Common myeloid progenitor, CD34-positive (primary cell): ENCODE measurements at places on chromosomes 2 and 18.
A peak's percentile ranks its signal among the peaks of the same experiment; 100 is the strongest.

GRCh38 chr2:74849228-74849892 is 15.4 kb downstream of the HK2 start:
- peak; percentile 62 for DNase-seq

DNA sequence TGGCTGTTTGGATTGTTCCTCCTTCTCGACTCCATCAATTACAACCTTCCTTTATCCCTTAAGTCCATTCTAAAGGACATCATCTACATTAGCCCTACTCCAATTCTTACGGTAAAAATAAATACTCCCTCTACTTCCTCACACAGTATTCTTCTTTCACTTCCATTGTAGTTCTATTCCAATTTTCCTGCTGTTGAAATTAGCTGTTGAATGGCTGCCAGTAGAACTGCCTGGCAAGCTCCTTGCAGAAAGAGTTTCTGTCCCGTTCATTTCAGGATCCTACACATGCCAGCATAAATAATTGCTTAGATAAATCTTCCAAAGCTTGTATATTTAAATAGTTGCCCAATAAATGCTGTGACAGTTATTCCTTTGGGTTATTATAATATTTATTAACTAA is 459.3 kb upstream of the TRIB2 start:
- no peak for DNase-seq

DNA sequence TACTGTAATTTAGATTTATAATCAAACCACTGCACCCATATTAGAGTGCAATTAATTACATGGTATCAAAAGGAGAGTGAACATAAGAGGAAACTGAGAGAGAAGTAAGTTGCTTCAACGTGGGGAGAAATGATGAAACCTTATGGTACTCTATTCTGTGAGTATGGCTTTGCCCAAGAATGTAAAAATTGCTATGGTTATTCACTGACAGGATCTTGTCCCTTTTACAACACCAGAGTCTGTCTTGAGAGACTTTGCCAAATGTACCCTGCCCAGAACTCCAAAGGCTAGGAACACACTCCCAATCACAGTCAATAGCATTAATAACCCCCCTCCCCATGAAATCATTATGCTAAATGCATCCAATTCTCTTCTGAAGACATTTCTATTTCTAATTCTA is 974.8 kb upstream of the POU3F3 start:
- no peak for DNase-seq

- no peak for DNase-seq
These were observed 113.7 kb downstream of the SPTBN1 start for GRCh38 chr2:54569745-54570301.

DNA sequence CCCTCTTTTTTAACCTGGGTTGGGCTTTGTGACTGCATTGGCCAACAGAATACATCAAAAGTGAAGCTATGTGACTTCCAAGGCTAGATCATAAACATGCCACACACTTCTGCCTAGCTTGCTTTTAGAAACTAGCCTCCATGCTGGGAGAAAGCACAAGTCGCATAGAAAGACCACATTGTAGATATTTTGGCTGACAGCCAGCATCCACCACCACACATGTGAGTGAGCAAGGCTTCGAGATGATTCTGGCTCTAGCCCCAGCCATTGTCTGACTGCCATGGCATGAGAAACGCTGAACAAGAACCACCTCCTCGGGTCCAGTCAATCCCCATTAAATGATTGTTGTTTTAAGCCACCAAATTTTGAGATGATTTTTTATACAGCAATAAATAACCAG is 66.8 kb upstream of the STPG4 start:
- no peak for DNase-seq

DNA sequence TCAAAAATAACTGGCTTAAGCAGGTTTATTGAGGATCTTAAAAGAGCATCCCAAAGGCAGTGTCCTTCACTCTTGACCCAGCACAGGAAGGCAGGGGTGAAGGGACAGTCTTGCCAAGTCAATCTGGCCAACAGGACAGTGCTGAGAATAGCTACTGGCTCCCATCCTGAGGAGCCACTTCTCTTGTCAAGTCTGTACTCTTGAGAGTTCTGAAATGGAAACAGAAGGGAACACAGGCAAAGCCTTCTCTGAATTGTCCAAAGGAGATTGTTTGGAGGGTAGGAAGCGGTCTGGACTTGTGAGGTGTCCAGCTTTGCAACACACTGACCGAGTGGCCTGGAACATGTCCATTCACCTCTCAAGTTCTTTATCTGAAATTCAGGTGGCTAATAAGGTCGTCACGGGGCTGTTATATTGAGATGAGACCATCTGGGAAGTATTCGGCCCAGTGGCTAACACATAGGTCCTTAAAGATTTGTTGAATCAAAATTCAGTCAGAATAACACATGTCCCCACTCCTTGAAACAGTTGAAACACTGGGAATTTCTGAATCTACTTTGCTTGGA is 99.5 kb upstream of the FHL2 start:
- DNase-seq = no peak

DNA sequence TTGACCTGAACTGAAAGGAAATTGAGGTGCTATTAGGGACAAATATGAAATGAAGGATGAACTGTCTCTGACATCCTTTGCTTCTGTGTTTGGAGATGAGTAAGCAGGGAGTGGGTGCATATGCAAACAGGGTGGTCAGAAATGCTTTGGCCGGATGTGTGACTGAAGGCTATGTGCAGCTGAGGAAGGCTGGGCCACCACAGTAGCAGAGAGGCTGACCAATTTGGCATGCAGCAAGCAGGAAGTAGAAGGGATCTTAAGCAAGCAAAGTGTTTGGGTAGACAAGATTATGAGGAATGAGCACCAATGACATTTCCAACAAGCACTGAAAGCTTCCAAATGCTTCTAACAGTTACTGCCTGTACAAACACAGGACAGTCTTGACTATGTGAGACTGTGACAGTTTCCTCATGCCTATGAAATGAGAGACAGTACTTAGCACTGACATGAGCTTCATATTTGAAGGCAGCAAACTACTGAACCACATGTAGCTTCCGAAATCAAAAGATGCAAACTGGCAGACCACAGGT is 3.3 kb upstream of the ACTR3 start:
- DNase-seq = peak; percentile 46

- DNase-seq = peak; percentile 86
These were observed 18.0 kb downstream of the MAL start for GRCh38 chr2:95043300-95044093.

GRCh38 chr2:198297350-198297749 is 493.0 kb downstream of the PLCL1 start:
- no peak for DNase-seq

DNA sequence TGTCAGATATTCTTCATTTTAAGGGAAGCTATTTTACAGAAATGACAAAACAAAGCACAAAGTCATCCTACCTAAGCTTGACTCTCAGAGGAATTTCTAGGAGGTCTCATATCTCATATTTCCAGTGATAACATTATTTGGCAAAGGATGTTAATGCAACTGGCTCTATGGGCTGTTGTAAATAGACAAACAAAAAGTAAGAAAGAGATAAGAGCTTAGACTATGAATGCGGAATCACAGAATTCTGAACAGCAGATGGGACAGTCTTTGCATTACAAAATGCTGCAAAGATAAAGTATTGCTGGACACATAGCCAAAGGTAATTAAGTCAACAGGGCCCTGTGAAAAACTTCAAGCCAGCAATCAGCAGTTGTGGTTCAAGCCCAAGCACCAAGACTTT is 23.9 kb downstream of the PIAS2 start:
- no peak for DNase-seq

GRCh38 chr2:13611939-13612338 is 895.2 kb downstream of the TRIB2 start:
- no peak for DNase-seq

DNA sequence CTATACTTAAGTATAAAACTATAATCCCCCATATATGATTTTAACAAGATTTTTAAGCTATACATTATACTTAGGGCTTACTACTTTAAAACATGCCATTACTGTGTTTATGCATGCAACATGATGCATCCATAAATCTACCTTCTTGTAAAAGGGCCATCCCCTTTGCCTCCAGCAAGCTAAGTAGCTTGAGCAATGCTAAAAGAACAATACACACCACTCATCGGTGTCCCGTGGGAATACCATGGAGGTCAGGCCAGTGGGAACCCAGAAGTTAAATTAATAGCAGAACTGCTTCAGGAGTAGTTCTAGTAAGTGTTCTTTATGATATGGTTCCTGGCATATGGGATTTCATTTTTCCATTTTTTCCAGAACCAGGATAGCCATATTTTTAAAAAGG is 37.8 kb downstream of the SH3RF3 start:
- no peak for DNase-seq

DNA sequence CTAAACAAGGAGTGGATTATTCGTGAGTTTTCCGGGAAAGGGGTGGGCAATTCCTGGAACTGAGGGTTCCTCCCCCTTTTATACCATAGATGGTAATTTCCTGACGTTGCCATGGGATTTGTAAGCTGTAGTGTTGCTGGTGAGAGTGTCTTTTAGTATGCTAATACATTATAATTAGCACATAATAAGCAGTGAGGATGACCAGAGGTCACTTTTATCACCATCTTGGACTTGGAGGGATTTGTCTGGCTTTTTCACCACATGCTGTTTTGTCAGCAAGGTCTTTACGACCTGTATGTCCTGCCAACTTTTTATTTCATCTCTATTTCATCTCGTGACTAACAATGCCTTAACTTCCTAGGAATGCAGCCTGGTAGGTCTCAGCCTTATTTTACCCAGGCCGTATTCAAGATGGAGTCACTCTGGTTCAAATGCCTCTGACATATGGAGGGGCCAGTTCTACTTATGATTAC is 124.8 kb upstream of the B3GNT2 start:
- DNase-seq = no peak

DNA sequence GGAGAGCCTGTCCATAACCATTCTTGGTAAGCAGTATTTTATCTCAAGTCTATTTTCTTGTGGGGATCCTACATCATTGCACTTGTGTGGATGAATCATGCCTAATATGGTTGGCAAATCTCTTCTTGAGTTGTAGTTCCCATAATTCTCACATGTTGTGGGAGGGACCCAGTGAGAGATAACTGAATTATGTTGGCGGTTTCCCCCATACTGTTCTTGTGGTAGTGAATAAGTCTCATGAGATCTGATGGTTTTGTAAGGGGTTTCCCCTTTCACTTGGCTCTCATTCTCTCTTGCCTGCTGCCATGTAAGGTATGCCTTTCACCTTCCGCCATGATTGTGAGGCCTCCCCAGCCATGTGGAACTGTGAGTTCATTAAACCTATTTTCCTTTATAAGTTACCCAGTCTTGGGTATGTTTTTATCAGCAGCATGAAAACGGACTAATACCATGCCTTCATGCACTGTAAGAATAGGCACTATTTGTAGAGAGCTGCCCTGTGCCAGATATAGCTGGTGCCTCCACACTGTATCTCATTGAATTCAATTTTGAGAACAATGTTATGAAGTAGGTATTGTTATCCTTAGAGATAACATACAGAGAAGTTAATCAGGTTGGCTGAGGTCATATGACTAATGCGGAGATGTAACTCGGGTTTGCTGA is 148.3 kb downstream of the PLCL1 start:
- DNase-seq = no peak
